ENCODE measurements at places on chromosomes 13 and 19.

DNA sequence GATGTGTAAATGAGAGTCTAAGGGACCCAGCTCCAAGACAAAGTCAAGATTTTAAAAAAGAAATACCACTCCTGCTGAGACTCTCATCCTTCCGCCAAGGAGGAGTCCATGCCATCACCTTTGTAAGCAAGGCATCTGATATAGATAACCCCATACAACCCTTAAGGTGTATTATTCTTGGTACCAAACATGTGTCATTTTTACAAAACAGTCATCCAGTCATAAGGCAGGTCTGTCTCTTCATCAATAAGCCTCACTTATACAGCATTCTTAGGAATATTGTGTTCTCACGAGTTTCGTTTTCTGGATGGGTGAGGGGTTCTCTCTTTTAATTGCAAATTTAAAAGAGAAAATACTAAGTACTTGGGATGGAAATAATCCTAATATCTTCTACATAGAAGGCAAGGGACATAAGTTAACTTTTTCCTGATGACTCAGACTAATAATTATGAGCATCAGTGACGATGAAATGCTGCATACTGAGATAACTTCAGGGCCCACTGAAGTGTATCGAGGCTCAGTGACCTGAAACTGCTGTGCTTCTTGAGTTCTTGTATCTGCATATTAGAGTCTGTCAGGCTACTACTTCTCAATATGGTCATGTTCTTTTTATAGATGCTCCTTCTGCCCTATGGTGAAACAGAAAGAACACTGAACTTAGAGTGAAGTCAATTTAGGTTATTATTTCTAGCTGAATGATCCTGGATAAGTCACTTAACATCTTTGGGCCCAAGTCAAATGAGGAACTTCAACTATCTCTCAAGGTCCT is 166.6 kb downstream of the KLF12 start:
- no peak for DNase-seq

DNA sequence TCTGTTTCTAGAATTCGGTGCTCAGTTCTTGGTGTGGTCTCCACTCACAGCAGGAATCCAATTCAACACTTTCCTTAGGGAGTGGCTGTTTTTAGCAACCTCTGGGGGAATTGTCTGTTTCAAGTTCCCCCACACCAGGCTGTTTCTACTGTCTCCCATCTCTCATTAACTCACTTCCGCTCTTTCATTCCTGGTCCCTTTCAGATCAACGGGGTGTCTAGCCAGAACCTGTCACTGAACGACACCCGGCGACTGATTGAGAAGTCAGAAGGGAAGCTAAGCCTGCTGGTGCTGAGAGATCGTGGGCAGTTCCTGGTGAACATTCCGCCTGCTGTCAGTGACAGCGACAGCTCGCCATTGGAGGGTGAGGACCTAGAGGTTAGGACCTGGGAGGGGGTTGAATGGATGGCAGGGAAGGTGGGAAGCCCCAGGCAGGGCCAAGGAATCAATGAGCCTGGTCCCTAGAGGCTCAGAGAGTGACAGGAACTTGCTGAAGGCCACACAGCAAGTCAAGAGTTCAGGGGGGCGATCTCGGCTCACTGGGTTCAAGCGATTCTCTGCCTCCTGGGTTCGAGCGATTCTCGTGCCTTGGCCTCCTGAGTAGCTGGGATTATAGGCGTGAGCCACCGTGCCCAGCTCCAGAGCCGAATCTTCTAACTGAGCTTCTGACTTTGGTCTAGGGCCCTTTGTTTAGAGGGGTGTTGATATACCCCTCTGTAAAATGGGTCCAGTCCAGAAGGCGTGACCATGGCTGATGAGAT is 25.5 kb downstream of the TJP3 start:
- DNase-seq, result no peak

DNA sequence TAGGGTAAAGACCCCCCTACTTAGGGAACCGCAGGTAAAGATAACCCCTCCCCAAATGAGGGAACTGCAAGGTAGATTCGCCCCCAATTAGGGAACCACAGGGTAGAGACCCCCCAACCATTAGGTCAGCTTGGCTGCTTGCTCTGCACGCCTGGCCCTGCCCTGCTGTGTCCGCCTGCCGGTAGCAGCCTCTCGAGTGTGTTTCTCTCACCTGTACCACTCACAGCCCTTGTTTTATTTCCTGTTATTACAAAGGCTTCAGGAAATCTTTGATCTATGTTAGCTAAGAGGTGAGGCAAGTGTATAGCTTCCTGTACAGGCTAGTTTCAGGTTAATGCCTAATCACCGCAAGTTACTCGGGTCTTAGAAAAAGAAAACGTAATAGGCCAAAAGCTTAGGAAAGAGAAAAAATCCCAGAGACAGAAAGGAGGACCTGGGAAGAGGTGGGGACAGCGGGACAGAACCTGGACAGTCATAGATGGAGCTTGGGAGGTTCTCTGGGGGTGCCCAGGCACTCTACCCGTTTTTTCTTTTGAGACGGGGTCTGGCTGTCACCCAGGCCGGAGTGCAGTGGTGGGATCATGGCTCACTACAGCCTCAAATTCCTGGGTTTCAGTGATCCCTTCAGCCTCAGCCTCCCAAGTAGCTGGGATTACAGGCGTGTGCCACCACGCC is 23.1 kb upstream of the EIF3G start:
- DNase-seq, result no peak

DNA sequence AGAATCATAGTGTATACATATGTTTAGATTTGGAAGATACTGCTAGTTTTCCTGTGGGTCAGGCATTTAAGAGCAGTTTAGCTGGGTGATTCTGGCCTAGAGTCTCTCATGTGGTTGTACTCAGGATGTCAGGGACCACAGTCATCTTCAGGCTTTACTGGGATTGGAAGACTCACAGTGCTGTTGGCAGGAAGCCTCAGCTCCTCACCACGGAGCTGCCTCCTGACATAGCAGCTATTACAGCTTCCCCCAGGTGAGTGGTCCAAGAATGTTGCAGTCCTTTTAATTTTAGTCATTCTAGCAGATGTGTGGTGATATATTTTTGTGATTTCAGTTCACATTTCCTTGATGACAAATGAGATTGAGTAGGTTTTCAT is 16.9 kb upstream of the GPR18 start:
- DNase-seq, result no peak

DNA sequence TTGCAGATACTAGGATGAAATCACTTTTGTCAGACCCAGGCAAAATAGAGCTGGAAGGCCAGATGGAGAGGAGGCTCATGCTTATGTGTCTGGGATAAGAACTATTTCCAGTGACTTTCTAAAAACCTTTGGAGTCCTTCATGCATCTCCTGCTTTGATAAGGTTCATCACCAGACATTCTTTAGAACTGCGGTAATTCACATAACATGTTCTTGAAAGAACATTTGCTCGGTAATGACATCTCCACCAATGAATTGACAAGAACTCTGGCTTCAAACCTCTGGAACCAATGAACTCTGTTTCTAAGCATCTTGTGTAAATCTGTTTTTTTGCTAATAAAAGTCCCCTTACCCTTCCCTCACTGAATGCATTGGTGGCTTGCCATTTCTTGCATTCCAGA is 112.0 kb upstream of the KL start:
- no peak for DNase-seq
